ENCODE measurements at places on chromosomes 6 and 20.

GRCh38 chr6:104728448-104728847, 131.3 kb downstream of the HACE1 start:
- no peak for DNase-seq

- no peak for DNase-seq
These were observed 60.9 kb downstream of the ATXN1 start for GRCh38 chr6:16700202-16700915.

GRCh38 chr20:45329497-45330319, 18.5 kb downstream of the SDC4 start:
- no peak for DNase-seq

DNA sequence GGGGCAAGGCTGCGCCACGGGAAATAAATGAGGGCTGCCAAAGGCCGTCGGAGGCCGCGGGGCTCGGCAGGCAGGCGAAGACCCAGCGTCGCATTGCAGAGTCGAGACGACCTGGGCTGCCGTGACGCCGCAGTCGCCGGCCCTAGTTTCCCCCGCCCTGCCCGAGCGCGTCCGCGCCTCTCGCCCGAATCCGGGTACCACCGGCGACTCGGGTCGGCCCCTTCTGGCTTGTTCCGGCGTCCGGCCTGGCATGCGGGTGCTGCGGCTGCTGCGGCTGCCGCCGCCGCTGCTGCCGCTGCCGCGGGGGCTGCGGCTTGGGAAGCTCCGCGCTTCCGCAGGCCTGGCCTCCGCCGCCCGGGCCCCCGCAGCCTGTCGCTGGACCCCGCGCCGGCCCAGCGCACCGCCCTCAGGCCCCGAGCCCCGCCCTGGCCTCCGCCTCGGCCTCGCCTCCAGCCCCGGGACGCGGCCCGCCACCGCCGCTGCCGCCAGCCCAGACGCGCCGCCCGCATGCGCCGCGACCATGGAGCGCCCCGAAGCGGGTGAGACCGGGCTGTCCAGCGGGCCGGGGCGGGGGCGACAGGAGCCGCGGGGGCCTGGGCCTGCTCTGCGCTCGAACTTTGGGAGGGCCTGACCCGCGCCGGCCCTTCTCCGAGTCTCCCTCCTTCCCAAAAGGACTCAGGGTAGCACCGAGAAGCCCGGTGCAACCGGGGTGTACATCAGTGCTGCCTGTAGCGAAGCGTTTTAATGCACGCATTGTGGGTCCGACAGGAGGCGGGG, at the start of gene AKAP7:
TSS of gene AKAP7 (plus strand) at position 224 of the 777 bp plus-strand sequence. CDS start at position 521, 297 bp downstream.
- no peak for DNase-seq

DNA sequence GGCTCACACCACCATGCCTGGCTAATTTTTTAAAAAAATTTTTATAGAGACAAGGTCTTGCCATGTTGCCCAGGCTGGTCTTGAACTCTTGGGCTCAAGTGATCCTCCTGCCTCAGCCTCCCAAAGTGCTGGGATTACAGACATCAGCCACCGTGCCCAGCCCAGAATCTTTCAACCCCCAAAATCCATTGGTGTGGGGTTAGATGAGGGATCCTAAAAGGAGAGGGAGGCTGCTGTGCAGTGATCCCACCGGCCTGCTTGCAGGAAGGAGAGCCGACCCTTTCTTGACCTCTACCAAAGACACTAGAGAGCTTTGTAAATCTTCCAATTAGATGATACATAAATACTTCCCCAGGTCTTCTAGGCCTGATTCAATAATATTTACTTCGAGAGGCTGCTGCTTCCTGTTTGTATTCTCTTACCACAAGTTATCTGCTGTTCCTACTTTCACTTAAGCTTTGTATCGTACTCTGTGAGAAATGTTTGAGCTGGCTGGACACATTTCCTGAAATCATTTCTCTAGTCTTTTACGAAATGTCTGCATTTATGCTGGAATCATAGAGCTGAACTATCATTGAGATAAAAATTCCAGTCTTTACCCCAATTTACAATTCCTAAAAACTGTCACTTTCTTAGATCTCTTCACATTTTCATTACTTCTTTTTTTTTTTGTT, 49.3 kb upstream of the IER3 start:
- DNase-seq: no peak

DNA sequence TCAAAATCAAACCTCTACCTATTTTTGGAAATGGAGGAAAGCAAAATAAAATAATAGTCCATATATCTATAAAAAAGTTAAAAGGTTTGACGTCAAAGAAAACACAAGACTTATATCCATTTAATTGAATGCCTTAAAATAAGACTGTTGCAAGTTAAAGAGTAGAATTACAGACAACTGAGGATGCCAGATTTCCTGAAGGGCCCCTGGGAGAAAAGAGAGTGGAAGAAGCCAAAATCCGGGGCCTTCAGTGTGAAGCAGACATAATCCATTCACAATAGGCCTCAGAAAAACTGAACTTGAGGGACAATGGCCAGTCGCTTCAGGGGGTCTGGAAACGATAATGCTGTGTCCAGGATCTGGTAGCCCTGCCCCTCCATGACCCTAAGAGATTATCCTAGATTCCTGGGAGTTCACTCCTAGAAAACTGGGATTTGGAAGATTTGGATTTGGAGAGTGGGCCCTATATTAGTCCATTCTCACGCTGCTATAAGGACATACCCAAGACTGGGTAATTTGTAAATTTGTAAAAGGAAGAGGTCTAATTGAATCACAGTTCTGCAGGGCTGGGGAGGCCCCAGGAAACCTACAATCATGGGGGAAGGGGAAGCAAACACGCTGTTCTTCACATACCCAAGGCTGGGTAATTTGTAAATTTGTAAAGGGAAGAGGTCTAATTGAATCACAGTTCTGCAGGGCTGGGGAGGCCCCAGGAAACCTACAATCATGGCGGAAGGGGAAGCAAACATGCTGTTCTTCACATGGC, 94.0 kb upstream of the SLC2A12 start:
- DNase-seq: no peak

- no peak for DNase-seq
These were observed 729 bp upstream of the ZHX3 start for GRCh38 chr20:41318271-41318649.
